ENCODE measurements at places on chromosomes 16 and 17.

DNA sequence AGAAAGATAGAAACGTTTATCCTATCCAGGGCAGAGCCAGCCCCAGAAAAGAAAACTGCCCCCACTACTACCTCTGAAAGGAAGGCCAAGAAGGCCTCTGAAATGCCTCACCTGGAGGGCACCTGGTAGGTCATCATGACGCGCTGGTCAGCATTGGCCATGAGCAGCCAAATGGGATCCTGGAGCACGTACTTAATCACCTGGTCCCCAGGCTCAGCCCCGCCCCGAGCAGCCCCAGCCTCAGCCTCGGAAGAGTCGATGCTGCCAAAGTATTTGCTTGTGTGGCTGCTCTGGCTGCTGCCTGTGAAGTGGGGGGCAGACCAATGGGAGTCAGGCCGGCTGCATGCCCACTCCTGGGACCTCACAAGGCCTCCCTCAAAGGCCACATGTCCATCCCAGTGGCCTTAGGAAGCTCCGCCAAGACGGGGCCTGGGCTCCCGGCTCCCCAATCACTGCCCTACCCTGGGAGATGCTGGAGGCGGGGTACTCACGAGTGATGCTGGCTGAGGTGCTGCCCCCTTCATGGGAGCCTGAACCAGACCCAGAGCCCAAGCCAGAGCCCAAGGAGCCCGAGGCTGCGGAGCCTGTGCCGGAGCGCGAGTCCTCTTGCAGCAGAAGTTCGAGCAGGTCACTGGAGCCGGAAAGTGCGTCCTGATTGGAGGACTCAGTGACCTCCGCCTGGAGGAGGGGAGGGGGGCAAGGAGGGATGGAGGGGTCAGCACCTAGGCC is 9.9 kb downstream of the PER1 start:
- H3K4me3 ChIP-seq = no peak overlapping the region
- no peak for DNase-seq
- H3K27ac ChIP-seq = no peak overlapping the region
- peaks cover 1% of the 10 kb centered on the region for H3K4me1 ChIP-seq
- H3K27me3 ChIP-seq = no peaks in the 10 kb centered on the region

- no peaks in the 10 kb centered on the region for H3K4me1 ChIP-seq
- H3K27me3 ChIP-seq = no peaks in the 10 kb centered on the region
- DNase-seq = no peak
- no peaks in the 10 kb centered on the region for H3K36me3 ChIP-seq
These were observed 743.6 kb downstream of the KCNJ2 start for GRCh38 chr17:70912716-70913485.

GRCh38 chr16:2818272-2818876 is 1.3 kb downstream of the PRSS21 start:
- no peak overlapping the region for H3K27ac ChIP-seq
- H3K36me3 ChIP-seq = no peaks in the 10 kb centered on the region
- DNase-seq = peak; percentile 68
- H3K27me3 ChIP-seq = no peaks in the 10 kb centered on the region
- H3K4me1 ChIP-seq = no peaks in the 10 kb centered on the region
- H3K4me3 ChIP-seq = no peak overlapping the region

DNA sequence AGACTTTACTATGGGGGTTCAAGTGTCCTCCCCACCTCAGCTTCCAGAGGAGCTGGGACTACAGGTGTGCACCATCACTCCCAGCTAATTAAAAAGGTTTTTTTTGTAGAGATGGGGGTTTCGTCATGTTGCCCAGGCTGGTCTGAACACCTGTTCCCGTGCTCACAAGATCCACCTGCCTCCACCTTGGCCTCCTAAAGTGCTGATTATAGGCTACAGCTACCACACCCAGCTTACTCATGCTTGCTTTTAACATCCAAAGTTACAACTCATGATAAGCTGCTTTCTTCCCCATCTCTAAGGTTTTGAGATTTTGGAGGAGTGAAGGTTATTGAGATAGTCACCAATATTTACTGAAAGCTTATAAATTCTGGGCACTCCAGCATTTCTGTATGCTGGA is 2.6 kb downstream of the NUP88 start:
- peaks cover 8% of the 10 kb centered on the region for H3K4me1 ChIP-seq
- H3K27me3 ChIP-seq = no peaks in the 10 kb centered on the region
- H3K27ac ChIP-seq = no peak overlapping the region
- peaks cover 2% of the 10 kb centered on the region for H3K36me3 ChIP-seq
- H3K4me3 ChIP-seq = no peak overlapping the region
- DNase-seq = no peak

DNA sequence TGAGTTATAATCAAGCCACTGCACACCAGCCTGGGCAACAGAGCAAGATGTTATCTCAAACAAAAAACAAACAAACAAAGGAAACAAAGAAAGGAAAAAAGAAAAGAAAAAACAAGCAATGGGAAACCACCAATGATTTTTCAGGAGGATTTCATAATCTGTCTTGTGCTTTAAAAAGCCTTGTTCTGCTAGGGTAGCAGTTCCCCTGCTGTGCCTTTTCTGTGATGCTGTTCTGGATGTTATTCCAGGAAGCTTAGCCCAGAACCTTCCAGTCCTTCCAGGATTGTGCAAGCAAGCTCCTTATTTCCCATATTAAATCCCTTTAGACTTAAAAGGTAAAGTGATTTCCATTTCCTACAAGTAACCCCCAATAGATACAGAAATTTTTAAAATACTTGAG is 171.1 kb downstream of the ABCC12 start:
- H3K27ac ChIP-seq = no peak overlapping the region
- H3K27me3 ChIP-seq = no peaks in the 10 kb centered on the region
- DNase-seq = no peak
- no peak overlapping the region for H3K4me3 ChIP-seq

- H3K4me1 ChIP-seq = peaks cover 2% of the 10 kb centered on the region
- no peak for DNase-seq
- H3K36me3 ChIP-seq = no peaks in the 10 kb centered on the region
- H3K4me3 ChIP-seq = no peak overlapping the region
These were observed 206.1 kb downstream of the CDH13 start for GRCh38 chr16:82832821-82833220.

- no peaks in the 10 kb centered on the region for H3K27me3 ChIP-seq
- DNase-seq = no peak
- no peak overlapping the region for H3K27ac ChIP-seq
- no peaks in the 10 kb centered on the region for H3K4me1 ChIP-seq
These were observed 14.6 kb upstream of the TMEM92 start for GRCh38 chr17:50259477-50260324.

DNA sequence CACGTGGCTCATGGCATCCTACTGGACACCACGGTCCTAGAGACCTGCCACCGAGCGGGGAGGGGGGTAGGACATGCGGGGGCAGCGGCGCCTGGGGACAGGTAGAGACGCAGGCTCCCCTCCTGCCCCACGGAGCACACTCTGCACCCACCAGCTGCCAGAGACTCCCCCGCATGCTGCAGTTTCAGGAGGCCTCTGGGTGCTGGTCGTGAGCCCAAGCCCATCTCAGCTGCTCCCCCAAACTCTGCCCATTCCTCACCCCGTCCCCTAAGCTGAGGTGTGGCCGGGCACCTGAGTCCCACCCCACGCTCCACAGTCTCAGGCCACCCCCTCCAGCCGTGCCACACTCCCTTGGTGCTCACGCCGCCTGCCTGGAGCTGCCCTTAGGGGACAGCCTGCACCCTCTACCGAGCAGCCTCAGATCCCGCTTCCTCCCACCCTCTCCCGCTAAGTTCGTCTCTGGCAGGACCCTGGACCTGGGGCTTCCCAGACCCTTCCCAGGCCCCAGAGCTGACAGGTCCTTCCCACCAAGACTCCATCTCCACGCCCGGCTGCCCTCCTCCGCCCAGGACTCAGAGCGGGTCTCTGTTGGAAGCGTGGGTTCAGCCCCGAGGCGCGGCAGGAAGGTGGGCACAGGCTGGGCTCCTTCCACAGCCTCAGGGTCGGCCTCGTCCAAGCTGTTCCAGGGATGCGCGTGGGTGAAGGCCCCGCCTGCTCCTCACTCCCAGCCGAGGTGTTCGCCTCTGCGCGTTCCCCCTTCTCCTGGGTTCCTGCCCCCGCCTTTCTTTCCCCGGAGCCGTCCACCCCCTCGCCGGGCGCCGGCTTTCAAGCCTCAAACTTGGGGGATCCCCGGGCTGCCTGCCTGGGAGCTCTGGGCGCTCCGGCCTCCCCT is 1.3 kb downstream of the RAB40B start:
- no peaks in the 10 kb centered on the region for H3K27me3 ChIP-seq
- DNase-seq = no peak
- H3K36me3 ChIP-seq = no peaks in the 10 kb centered on the region
- peak overlapping the region; percentile 92 for H3K4me3 ChIP-seq
- no peak overlapping the region for H3K27ac ChIP-seq

DNA sequence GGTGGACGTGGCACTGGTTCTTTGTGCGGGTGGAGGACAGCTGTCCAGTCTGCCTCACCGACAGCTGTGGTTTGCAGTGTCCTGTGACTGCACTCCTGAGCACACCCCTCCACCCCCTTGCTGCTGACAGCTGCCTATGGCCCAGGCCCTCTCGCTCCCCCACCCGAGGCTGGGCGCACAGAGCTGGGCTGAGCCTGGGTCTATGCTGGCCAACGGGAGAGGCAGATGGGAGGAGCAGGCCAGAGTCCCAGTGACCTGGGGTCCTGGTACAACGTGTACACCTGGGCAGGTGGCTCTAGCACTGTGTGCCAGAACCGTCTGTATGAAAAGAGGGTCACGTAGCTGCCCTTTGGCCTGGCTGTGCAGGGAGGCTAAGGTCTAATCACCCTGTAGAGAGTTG is 30.5 kb downstream of the BAIAP2 start:
- H3K27me3 ChIP-seq = no peaks in the 10 kb centered on the region
- no peak overlapping the region for H3K27ac ChIP-seq
- no peaks in the 10 kb centered on the region for H3K4me1 ChIP-seq
- DNase-seq = no peak
- no peak overlapping the region for H3K4me3 ChIP-seq

DNA sequence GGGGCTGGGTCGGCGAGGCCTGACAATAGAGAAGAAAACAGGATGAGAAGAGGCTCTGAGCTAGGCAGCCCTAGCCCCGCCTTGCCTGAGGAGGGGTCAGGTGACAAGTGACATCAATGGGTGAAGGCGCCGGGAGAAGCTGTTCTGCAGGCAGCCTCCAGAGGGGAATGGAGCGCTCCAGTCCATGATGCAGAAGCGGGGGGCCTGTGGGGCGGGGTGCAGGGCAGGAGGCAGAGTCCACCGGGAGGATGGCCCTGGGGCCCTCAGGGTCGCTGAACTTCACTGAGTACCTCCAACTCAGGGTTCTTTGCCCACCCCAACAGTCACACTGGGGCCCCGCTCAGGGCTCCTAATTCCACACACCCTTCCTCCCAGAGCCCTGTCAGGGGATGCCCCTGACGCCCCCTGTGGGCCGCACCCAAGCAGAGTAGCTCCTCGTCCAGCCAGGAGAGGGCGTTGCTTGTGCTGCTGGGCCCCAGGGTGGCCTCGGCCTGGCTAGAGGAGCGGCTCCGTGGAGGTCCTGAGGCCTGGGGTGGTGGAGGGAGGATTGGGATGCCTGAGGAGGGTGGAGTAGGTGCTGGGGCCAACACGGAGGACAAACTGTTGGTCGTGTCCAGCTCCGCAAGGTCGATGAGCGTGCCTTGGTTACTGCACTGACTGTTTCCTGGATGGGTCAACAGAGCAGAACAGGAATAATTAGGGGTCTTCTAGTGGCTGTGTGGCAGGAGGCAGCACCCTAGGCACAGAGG is 20.8 kb downstream of the GGA3 start:
- H3K36me3 ChIP-seq = no peaks in the 10 kb centered on the region
- no peaks in the 10 kb centered on the region for H3K27me3 ChIP-seq
- H3K27ac ChIP-seq = no peak overlapping the region
- H3K4me1 ChIP-seq = no peaks in the 10 kb centered on the region
- peak; percentile 80 for DNase-seq

GRCh38 chr17:62870030-62870541 is 62.0 kb upstream of the MARCHF10 start:
- no peak overlapping the region for H3K4me3 ChIP-seq
- no peaks in the 10 kb centered on the region for H3K36me3 ChIP-seq
- no peak for DNase-seq
- no peaks in the 10 kb centered on the region for H3K27me3 ChIP-seq
- no peaks in the 10 kb centered on the region for H3K4me1 ChIP-seq

GRCh38 chr17:8126491-8127066 is 2.7 kb upstream of the HES7 start:
- no peak for DNase-seq
- H3K36me3 ChIP-seq = no peaks in the 10 kb centered on the region
- H3K4me3 ChIP-seq = peak overlapping the region; percentile 81
- H3K27me3 ChIP-seq = no peaks in the 10 kb centered on the region

DNA sequence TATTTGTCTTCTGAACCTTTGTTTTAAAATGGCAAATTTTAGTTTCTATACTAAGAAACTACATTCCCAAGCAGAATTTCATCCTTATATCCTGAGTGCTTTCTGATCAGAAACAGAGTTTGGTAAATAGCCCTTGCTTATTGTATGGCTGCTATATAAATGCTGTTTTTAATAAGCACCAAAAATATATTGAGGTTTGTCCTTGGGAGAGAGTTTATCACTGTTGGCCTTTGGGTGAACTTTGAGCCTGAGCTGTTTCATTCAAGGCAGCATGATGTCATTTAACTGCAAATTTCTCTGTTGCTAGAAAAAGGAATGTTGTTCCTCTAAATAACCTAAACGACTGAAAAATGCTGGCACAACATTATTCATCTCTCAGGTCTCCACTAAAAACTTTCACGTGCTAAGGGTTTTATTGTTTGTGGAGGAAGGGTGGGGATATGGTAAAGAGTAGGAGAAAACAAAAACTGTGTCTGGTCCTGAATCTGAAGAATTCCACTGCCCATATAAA is 334.3 kb upstream of the TBX2 start:
- no peaks in the 10 kb centered on the region for H3K36me3 ChIP-seq
- H3K27me3 ChIP-seq = no peaks in the 10 kb centered on the region
- no peak overlapping the region for H3K4me3 ChIP-seq
- no peak overlapping the region for H3K27ac ChIP-seq
- no peak for DNase-seq

DNA sequence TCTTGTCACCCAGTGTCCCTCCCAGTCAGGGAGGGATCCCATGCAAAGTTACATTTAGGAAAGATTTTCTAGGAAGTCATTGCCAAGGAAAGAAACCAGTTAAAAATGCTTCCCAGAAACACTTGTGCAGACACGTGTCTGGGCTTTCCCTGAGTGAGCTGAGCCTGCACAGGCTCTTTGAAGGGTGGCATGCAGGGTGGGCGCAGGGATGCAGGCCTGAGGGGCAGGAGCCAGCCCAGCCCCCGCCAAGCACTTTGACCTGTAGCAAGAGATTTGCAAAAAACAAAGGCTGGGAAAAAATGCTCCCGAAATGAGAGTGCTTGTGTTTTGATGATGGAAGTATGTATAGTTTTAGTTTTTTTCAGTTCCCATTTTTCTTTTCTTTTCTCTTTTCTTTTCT is 52.4 kb downstream of the B9D1 start:
- H3K4me1 ChIP-seq = no peaks in the 10 kb centered on the region
- no peak overlapping the region for H3K4me3 ChIP-seq
- DNase-seq = no peak
- peaks cover 2% of the 10 kb centered on the region for H3K36me3 ChIP-seq
- H3K27ac ChIP-seq = no peak overlapping the region

- no peak for DNase-seq
- H3K36me3 ChIP-seq = no peaks in the 10 kb centered on the region
- H3K27me3 ChIP-seq = no peaks in the 10 kb centered on the region
- H3K4me3 ChIP-seq = peak overlapping the region; percentile 41
- H3K27ac ChIP-seq = peak overlapping the region; percentile 57
These were observed 192.2 kb downstream of the WWOX start for GRCh38 chr16:78291604-78292003.

- H3K27me3 ChIP-seq = no peaks in the 10 kb centered on the region
- H3K27ac ChIP-seq = no peak overlapping the region
- H3K36me3 ChIP-seq = no peaks in the 10 kb centered on the region
These were observed 5.5 kb downstream of the TRAF7 start for GRCh38 chr16:2160915-2161551.

- no peak for DNase-seq
- H3K4me1 ChIP-seq = no peaks in the 10 kb centered on the region
- no peak overlapping the region for H3K27ac ChIP-seq
- no peaks in the 10 kb centered on the region for H3K36me3 ChIP-seq
- H3K27me3 ChIP-seq = no peaks in the 10 kb centered on the region
These were observed 102.7 kb downstream of the CA4 start for GRCh38 chr17:60252459-60252858.
